ENCODE measurements at places on chromosomes 1 and 21.

GRCh38 chr1:156656806-156657740 lies 15.2 kb downstream of the BCAN start:
- no peak for DNase-seq

GRCh38 chr1:110123224-110123623 lies 11.0 kb downstream of the UBL4B start:
- no peak for DNase-seq

DNA sequence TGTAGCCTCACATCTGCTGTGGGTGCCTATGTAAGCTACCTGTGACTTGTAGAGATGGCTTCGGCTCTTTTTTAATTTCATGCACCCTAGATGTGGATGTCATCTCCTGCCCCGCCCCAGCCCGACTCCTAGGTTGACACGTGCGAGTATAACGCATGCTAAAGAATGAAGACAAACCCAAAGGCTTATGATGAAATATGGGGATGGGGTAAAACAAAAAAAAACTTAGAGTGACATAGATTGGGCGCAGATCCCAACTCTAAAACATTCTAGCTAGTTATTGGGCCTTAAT lies 613 bp upstream of the ERO1B start:
- no peak for DNase-seq

- DNase-seq, result no peak
Measured at GRCh38 chr1:77975386-77975785, 3.5 kb downstream of the FUBP1 start.

- no peak for DNase-seq
Measured at GRCh38 chr1:3027611-3028371, 6.5 kb downstream of the ACTRT2 start.

- no peak for DNase-seq
Measured at GRCh38 chr21:37565530-37566223, 199.1 kb downstream of the DYRK1A start.

DNA sequence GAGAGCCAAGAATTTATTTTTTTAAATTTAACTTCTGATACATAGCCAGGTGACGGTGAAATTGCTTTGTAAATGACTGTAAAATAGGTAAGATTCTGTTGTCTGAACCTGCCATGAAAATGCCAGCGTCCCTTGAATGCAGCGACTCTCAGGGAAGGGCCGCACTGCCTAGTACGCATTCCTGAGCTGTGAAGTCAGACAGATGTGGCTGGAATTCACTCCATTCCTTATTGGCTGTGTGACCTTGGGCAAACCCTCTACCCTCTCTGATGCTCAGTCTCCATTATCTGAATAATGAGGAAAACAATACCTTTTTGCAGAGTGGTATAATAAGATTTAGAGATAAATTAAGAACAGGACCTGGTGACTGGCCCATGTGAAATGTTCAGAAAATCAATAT lies 167.1 kb upstream of the DAB1 start:
- DNase-seq, result no peak

GRCh38 chr1:34781071-34781843 lies at the start of gene GJB3:
TSS of gene GJB3 (plus strand) at chr1:34781214. CDS start at chr1:34784763, 3,549 bp downstream.
- DNase-seq, result no peak

DNA sequence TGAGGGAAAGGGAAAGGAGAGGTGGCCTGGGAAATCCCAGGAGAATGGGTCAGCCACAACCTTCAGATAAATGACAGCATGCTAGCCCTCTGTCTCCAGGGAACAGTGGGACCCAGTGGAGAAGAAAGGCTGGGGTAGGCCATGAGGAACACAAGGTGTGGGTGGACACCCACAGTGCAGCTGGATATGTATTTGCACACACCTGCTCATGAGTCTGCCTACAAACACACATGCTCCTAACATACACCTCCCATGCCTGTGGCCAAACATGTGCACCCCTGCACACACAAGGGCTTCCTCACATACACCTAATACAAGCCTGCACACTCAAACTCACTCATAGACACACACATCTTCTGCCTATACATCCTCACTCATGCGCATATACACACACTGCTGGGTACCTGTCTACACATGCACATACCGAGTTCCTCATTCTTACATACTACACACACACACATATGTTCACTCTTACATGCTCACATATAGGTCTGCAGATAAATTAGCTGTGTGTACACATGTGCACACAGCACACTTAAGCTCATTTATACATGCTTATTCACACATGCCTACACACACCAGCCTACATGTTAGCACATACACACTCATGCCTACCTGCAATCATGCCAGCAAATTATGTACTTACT lies 3.6 kb downstream of the C1orf216 start:
- DNase-seq, result no peak

GRCh38 chr1:200916152-200916551 lies 21.5 kb downstream of the INAVA start:
- DNase-seq, result no peak

DNA sequence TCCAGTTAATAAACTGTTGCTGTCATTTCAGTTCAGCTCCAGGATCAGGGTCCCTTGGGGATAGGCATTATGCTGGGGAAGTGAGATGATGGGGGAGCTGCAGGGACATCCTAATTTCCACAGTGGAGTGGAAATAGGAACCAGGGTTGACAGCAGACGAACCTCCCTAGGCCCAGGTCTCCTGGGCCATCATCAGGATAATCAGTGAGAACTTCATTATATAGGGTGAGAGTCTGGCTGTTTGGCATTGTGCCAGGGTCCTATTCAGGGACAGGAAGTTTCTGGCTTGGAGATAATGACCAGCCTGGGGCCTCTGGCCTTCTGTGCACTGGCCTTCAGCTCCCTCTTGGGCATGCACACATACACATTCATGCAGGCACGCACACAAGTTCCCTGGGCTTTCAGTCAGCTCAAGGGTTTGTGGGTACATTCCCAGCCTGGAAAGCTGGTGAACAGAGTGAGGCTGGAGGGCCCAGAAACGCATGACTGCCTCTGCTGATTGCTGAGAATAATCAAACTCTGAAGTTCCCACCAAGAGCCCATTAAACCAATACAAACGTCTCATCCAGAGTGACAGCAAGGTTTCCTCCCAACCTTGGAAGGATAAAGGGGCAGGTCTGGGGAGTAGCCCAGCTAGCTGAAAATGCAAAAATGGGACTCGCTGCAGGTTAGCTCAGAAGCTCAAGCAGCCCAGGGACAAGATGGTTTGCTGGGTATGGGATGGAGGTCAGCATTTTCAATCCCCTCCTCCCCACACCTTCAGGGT lies 13.9 kb upstream of the LRIG2 start:
- DNase-seq, result no peak

- DNase-seq, result no peak
Measured at GRCh38 chr1:54246116-54246721, 46.3 kb downstream of the MRPL37 start.

DNA sequence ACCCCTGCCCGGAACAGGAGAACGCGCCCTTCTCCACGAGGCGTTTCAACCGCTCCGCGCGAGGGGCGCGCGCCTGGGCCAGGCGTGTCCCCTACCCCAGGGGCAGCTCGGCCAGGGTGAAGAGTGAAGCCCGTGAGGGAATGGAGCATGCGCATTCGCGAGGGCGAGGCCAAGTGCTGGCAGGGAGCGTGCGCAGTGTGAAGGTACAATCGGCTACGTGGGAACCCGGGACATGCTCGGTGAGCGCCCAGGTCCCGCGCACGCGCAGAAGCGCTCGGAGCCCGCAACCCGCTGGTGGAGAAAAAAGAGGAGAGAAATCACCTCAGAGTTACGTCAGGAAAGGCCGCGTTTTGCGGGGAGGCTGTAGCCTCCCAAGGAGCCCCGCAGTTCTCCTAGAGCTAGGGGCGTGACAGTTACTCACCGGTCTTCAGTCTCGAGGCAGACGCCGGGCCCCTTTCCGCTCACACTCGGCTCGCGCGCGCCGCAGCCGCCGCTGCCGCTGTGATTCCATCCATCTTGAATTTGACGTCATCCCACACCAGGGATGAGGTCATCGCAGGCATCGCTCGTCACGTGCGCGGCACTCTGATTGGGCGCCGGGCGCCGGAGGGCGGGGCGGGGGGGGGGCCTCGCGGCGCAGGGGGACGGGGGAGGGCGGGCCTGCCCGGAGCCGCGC lies at the start of gene ZBTB21:
Gene ZBTB21, minus strand, starts transcription at position 530 of the 676 bp plus-strand sequence. CDS start 16,265 bp downstream, outside the sequence.
- peak; percentile 98 for DNase-seq

DNA sequence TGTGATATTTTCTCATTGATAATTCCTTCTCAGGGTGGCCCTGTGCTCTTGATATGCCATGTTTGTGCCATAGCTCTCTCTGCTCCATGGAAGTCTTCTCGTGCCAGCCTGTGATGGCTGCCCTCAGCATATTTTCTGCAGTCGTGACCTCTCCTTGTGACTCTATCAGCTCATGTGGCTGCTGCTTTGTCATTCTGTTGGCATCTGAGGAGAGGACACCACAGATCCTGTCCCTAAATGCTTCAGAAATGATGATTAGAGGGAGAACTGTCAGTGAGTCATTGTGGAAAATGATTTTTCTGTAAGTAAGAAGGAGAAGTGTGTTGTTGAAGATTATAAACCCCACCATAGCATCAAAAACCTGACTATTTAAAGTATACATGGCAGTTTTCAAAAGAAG lies 286.0 kb downstream of the ADGRL2 start:
- DNase-seq, result no peak

DNA sequence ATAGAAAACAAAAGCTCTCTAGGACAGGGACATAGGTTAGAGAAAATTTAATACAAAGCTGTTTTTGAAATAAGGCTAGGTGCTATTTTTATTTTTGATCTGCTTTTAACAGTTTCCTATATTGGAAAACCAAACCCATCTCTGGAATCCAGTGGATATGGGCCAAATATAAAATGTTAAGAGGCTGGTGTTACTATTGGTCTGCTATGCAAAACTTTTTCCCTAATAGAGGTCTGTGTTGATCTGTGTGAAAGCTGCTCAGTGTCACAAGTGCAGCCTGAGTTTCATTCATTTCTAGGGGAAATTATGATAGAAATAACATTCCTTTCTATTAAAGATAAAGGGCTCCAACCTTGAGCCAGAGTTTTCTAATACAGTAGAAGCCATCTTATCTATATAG lies 116.4 kb downstream of the OLFML2B start:
- DNase-seq, result no peak

DNA sequence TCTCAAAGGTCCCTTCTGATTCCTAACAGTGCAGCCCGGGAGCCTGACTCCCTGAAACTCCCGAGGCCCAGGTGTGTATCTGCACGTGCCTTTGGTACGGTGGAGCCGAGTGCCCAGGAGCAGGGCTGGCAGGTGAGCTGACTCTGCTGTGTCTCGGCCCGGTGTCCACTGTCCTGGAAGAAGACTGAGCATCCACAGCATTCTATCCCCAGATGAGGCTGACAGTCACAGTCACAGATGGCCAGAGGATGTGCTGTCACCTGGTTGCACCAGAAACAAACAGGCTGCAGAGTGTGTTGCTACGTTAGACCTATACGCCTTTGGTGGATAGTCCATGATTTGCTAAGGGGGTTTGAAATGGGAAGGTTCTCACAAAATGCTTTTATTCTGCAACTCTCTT lies 9.8 kb downstream of the ETV3L start:
- DNase-seq, result no peak

DNA sequence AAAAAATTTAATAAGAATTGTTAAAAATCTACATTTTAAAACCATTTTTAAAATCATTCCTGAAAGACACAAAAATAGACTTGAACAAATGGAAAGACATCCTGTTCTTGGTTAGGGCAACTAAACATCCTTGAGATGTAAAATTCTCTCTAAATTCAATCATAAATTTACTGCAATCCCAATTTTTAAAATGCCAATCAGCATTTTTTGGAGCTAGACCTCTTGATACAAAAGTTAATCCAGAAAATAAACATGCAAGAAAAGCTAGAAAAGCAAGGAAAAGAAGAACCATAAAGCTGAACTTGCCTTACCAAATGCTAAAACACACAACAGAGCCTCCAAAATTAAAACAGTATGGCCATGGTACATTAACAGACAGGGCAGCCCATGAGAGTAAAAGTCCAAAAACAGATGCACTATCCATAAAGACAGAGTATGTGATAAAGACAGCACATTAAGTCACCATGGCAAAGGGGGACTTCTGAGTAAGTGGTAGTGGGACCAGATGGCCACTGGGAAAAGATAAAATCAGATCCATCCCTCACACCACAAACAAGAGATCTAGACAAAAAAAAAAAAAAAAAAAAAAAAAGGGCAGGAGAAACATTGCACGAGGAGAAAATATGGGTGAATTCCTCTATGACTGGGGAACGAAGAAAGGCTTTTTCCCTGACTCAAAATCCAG lies 51.4 kb downstream of the NPHP4 start:
- no peak for DNase-seq

- DNase-seq, result no peak
Measured at GRCh38 chr21:42080788-42081083, 9.6 kb downstream of the UMODL1 start.

DNA sequence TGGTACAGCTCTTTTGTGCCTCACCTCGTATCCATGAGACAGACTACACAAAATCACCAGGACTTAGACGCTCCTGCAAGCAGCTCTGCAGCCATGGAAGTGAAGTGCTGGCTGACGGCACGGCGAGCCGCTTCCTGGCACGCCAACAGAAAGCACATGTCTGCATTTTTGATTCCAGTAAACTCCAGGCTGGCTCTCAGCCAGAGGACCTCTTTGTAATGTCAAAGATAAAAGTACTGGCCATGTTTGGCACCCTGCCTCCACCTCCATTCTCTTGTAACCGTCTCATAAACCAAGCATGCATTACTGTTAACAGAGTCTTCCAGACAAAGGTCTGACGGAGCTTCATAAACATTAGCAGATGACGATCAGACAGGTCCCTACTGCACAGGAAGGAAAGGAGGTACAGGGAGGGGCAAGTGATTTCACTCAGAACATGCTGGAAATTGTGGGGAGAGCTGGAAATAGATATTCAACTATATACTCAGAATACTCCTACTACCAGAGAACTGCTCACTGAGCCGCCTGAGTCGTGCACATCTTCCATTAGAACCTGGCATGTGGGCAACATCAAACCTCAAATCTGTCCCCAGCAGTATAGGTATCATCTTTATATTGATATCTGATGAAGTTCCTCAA lies 632.0 kb downstream of the SMYD3 start:
- no peak for DNase-seq

DNA sequence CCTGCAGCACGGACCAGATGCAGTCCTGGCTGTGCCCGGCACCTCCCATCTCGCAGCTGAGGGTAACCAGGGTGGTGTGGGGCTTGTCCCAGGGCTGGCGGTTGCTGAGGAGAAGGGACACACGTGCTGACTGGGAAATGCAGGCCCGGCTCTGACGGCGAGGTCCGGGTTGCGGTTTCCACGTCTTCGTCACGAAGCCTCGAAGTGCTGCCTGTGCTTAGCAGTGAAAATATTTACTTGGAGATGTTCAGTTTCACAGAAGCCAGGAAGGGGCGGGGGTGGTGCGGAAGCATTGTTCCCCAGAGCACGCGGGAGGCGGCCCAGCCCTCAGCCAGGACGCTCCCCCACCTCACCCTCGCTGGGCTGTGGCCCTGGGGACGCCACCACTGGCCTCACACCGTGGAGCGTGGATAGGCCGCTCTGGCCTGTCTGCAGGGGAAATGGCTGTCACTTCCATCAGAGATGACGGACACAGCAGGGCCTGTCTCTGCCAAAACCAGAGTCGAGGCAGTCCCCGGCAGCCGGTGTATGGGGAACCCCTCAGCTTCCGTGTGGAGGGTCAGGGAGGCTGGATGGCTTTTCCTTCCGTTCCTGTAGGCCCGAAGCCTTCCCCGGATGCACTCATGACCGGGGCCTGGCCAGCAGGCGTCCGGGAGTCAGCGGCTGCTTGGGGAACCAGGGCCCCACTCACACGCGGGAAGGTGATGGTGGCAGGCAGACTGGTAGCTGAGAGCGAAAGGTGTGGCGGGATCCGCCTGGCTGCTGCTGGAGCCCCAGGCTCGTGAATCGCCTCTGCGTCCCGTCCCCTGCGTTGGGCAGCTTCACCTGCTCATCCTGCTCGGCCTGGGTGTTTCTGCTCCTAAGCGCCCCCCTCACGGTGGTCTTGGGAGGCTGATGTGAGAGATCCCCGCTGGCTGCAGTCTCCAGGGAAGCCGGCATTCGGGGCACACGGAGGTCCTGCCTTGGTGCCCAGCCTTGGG lies 14.7 kb upstream of the POFUT2 start:
- DNase-seq, result no peak
